ENCODE measurements at places on chromosomes 2 and 18.

GRCh38 chr2:73075477-73076373 lies 4.2 kb upstream of the SFXN5 start:
- no peak for DNase-seq

GRCh38 chr2:175309799-175310198 lies 128.3 kb upstream of the ATP5MC3 start:
- no peak for DNase-seq

DNA sequence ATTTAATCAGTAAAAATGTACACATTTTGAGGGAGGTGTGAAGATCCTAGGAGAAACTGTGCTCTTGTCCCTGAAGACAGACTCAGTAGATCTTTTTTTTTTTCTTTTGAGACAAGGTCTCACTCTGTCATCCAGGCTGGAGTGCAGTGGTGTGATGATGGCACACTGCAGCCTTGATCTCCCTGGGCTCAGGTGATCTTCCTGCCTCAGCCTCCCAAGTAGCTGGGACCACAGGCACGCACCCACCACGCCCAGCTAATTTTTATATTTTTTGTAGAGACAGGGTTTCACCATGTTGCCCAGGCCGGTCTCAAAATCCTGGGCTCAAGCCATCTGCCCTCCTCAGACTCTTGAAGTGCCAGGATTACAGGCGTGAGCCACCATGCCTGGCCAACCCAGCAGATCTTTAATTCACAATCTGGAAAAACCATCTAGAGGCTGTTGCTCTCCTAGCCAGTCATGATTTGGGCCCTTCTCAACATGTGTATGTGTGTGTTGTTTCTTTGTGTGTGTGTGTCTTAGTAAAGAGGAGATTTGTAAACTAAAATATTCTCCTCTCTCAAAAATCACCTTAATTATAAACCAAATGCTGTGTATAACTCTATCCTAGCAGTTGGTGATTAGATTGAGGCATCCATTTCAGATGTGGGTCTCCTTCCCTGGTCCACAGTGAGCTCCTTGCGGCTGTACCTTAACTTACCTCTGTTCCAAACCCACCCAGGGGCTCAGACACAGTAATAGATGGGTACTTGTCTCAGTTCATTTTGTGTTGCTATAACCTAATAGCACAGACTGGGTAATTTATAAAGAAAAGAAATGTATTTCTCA lies 3.9 kb upstream of the MYCN start:
- no peak for DNase-seq

DNA sequence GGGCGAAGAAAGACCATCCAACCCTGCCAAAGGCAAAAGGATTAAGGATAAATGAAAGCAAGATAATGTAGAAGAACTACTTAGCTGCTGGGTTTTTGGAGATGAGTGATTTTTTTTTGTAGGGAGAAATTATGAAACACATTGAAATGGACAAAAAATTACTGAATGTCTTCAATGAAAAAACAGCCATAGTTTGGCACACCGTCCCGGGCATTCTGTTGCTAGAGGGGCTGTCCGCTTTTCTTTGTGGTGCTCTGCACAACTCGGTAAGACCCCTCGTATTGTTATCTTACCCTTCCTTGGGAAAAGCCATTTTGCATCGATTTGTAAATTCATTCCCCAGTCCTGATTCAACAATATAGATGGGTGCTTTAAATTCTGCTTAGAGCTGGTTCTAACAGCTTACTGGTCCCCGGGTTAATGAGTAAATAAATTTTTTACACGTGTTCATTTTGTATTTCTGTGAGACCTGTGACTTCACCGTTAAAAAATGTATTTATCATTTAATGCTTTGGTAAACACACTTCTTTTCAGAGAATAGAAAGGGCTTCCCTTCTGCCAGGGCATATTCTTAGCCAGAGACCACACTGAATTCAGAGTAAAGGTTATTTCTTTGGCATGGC lies 912 bp upstream of the LAPTM4A start:
- no peak for DNase-seq

GRCh38 chr2:9260464-9260918 lies 53.9 kb downstream of the ASAP2 start:
- DNase-seq, result no peak

GRCh38 chr2:140061240-140061639 lies 1281.0 kb upstream of the NXPH2 start:
- DNase-seq, result no peak

DNA sequence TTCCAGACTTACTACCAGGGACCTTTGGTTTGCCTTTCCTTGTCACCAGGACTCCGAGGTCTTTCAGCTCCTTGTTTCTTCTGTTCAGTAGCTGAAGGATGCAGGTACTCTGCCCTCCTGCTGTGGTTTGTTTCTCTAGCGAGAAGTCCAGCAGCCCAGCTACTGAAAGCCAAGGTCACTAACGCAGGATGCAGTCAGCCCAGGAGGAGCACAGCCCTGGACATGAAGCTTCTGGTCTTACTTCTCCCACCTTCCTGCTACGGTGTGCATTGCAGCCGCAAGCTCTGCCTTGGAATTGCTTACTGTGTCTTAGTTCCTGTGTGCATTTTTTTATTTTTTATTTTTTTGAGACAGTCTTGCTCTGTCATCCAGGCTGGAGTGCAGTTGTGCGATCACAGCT lies 62.4 kb downstream of the DGKD start:
- DNase-seq, result no peak

DNA sequence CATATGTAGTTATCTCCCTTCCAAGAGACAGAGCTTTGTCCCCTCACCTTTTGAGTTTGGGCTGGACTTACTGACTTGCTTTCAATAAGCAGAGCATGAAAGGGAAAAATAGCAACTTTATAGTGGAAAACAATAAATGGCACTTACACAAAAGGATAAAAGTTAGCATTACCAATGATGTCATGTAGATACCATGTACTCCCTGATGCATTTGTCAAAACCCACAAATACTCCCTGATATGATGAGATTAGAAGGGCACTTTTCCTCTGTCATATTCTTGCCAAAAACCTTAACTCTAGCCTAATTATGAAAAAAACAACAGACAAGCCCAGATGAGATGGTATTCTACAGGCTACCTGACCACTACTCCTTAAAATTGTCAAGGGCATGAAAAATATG lies 16.0 kb downstream of the HIBCH start:
- DNase-seq, result no peak
